Tibial nerve (tissue), 4 donors: ENCODE measurements at places on chromosomes 3 and 15. TPM values are rescaled to one million over a fixed set of nuclear protein-coding genes. Genes with fewer than 3 reads are reported as not detected.
A peak's percentile ranks its signal among the peaks of the same experiment; 100 is the strongest.

DNA sequence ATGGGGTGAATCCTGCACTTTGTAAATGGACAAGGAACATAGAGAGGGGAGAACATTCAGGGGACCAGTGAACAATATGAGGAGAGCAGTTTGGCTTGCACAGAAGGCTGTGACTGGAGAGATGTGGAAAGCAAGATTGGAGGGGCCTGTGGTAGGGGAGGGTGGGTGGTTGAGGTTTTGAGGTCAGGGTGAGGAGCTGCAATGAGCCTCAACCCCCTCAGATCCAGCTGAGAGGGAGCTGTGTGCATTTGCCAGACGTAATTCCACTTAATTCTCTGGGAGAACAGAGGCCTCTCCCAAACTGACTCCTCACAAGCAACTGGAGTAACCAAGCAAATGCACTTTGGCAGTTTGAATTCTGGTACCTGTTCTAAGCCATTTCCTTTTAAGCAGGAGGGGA, 253.1 kb upstream of the TRIM42 start:
- no peak overlapping the region for H3K27ac ChIP-seq
- H3K27me3 ChIP-seq = no peaks in the 10 kb centered on the region
- DNase-seq = no peak
- H3K4me1 ChIP-seq = no peaks in the 10 kb centered on the region

DNA sequence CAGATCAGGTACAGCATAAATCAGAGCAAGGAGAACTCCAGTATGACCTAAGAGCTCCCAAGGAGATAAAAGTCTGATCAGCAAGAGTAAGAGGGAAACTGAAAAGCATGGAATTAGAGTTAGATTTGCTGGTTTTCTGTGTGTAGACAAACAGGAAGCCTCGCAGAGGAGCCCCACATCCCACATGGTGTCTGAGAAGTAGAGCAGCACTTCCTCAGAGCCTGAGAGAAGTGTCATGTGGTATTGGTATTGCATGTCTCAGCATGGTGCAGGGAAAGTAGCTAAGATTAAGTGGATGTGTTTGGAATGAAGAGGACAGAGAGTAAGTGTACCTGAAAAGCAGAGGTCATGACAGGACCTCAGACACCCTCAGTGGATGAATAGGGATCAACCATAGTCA, 175.4 kb upstream of the GBE1 start:
- H3K27ac ChIP-seq = no peak overlapping the region
- H3K4me3 ChIP-seq = no peak overlapping the region
- no peak for DNase-seq

GRCh38 chr15:101014921-101015841, 96.0 kb downstream of the LRRK1 start:
- peak; percentile 56 for DNase-seq
- no peaks in the 10 kb centered on the region for H3K36me3 ChIP-seq
- no peak overlapping the region for H3K4me3 ChIP-seq
- no peaks in the 10 kb centered on the region for H3K4me1 ChIP-seq

GRCh38 chr15:49423021-49423420, at the start of gene FGF7:
Gene FGF7, plus strand, starts transcription at chr15:49423242. Its CDS starts 1,056 bp downstream, at chr15:49424298.
- H3K27ac ChIP-seq = peak within 1 kb of the TSS; percentile 67
- DNase-seq = no peak
- no peaks in the 10 kb centered on the region for H3K27me3 ChIP-seq
- H3K4me1 ChIP-seq = no peaks in the 10 kb centered on the region

DNA sequence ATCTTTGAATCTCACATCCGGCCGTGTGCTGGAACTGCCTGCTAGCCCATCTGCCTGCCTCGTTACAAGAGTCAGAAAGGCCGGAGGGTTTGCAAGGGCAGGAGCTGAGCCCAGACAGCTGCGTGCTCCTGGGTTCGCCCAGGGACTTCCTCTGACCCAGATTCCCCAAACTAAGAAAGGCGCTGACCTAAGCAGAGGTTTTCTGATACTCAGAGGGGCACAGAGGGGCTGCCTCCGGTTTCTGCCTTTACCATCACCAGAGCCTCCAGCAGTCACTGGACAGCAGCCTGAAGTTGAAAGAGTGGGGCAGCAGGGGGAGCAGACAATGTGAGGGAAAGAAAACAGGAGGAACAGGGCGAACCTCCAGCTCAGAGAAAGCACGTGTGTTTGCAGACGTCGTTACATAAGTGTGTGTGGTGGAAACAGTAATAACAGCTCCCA, 33.4 kb upstream of the RAD18 start:
- H3K4me1 ChIP-seq = no peaks in the 10 kb centered on the region
- H3K27me3 ChIP-seq = no peaks in the 10 kb centered on the region

Gene CEMIP
- total RNA-seq = 0.21 TPM

Gene OSBPL10
- total RNA-seq = 79.2 TPM

- H3K36me3 ChIP-seq = no peaks in the 10 kb centered on the region
- no peaks in the 10 kb centered on the region for H3K4me1 ChIP-seq
- peak; percentile 44 for DNase-seq
- no peak overlapping the region for H3K27ac ChIP-seq
- H3K4me3 ChIP-seq = no peak overlapping the region
These were observed 157.6 kb downstream of the NFKBIZ start for GRCh38 chr3:102006812-102007485.

DNA sequence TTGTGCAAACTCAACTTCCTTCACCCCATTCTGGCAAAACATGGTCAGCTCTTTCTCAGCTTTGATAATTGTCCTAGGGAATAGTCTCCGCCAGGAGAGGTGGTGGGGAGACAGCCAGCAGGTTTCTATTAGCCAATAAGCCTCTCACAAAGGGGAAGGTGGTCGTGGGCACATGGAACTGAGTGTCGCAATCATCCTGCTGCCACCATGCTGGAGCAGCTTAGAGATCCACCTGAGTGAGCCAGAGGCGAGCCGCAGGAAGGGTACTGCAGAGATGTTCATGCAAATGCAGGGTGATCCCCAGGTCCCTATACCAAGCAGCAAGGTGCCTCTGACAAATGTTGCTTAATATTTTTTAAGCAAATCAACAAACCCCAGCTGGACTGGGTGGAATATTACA, 182.8 kb downstream of the RORA start:
- H3K4me3 ChIP-seq = no peak overlapping the region
- no peaks in the 10 kb centered on the region for H3K27me3 ChIP-seq
- H3K4me1 ChIP-seq = no peaks in the 10 kb centered on the region
- no peaks in the 10 kb centered on the region for H3K36me3 ChIP-seq
- no peak for DNase-seq

- no peaks in the 10 kb centered on the region for H3K36me3 ChIP-seq
- H3K27me3 ChIP-seq = no peaks in the 10 kb centered on the region
- no peak for DNase-seq
- peak overlapping the region; percentile 90 for H3K4me3 ChIP-seq
- H3K27ac ChIP-seq = peak overlapping the region; percentile 97
These were observed 481 bp downstream of the AP4E1 start for GRCh38 chr15:50909010-50909317.

Gene PCOLCE2
- total RNA-seq = 38.5 TPM

Gene CHRFAM7A
- total RNA-seq = 1.7 TPM

- DNase-seq = no peak
- H3K27me3 ChIP-seq = no peaks in the 10 kb centered on the region
- no peak overlapping the region for H3K27ac ChIP-seq
- no peak overlapping the region for H3K4me3 ChIP-seq
These were observed 101.1 kb downstream of the PDZRN3 start for GRCh38 chr3:73523661-73524060.

- no peak overlapping the region for H3K27ac ChIP-seq
- H3K27me3 ChIP-seq = no peaks in the 10 kb centered on the region
- peaks cover 7% of the 10 kb centered on the region for H3K36me3 ChIP-seq
- DNase-seq = no peak
These were observed 54.3 kb downstream of the AAGAB start for GRCh38 chr15:67199881-67200763.

Gene MAN2A2
- 103 TPM for total RNA-seq

DNA sequence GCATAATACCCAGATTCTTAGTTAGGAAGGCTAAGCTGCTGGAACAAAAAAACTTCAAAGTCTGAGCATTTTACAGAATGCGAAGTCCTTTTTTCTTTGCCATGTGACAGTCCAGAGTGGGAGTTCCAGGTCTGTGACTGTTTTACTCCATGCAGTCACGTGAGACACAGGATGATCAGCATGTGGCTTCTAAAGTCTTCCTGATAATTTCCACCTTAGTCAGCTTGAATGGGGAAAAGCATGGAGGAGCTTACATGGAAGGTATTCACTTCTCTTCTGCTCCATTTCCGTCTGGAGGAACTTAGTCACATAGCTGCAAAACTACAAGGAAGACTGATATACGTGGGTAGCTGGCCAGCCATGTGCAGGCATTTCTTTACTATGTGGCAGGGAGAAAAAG, 1.7 kb downstream of the SNTN start:
- H3K27ac ChIP-seq = no peak overlapping the region
- H3K4me1 ChIP-seq = no peaks in the 10 kb centered on the region
- H3K4me3 ChIP-seq = no peak overlapping the region
- DNase-seq = no peak

DNA sequence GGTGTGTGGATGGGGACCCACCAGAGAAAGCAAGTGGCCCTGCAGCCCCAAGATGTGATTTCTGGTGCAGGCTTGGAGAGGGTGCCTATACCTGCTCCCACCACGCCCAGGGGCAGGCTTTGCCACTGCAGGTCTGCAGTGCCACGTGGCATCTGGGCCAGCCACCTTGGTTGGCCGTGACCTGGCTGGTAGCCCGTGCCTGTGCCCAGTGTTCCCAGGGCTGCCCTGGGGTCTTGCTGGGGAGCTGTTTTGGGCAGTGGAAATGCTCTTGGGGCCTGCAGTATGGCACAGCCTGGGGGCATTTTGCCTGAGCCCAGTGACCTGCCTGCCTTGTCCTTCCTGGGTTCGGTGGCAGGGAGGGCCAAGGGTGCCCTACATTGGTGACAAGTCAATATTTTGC, 203.4 kb downstream of the UBE3A start:
- H3K36me3 ChIP-seq = no peaks in the 10 kb centered on the region
- no peak overlapping the region for H3K27ac ChIP-seq
- no peak overlapping the region for H3K4me3 ChIP-seq
- DNase-seq = no peak

GRCh38 chr3:10192953-10193691, 28.4 kb downstream of the IRAK2 start:
- no peaks in the 10 kb centered on the region for H3K27me3 ChIP-seq
- peaks cover 67% of the 10 kb centered on the region for H3K4me1 ChIP-seq
- H3K27ac ChIP-seq = peak overlapping the region; percentile 60
- no peak for DNase-seq
- H3K36me3 ChIP-seq = no peaks in the 10 kb centered on the region
- no peak overlapping the region for H3K4me3 ChIP-seq

Gene CCDC191
- 12.2 TPM for total RNA-seq

DNA sequence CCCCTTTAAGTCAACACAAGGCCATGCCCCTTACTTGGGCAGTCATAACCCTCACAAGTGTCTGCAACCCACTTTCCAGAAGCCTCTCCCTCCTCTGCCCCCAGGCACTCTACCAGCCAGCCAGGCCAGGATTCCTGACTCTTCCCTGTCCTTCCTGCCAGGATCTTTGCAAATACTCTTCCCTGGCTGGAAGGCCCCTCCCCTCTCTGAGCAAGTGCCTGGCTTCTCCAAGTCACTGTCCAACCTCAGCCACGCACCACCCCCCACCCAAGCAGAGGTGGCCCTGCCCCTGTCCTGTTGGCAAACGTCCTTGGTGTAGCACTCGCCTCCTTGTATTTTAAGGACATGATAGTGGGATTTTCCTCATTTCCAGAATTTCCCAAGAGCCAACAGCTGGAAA, 54.7 kb upstream of the USP3 start:
- H3K36me3 ChIP-seq = no peaks in the 10 kb centered on the region
- no peak for DNase-seq
- peaks cover 6% of the 10 kb centered on the region for H3K4me1 ChIP-seq
- H3K27ac ChIP-seq = no peak overlapping the region

GRCh38 chr15:80870893-80871292, 91.7 kb downstream of the CEMIP start:
- H3K27ac ChIP-seq = no peak overlapping the region
- H3K4me1 ChIP-seq = peaks cover 6% of the 10 kb centered on the region
- DNase-seq = no peak
- no peaks in the 10 kb centered on the region for H3K27me3 ChIP-seq
- no peak overlapping the region for H3K4me3 ChIP-seq
- H3K36me3 ChIP-seq = no peaks in the 10 kb centered on the region

GRCh38 chr15:91548549-91548948, 305.0 kb upstream of the SLCO3A1 start:
- H3K4me1 ChIP-seq = no peaks in the 10 kb centered on the region
- no peak overlapping the region for H3K27ac ChIP-seq
- no peaks in the 10 kb centered on the region for H3K36me3 ChIP-seq
- DNase-seq = no peak
- no peak overlapping the region for H3K4me3 ChIP-seq
- H3K27me3 ChIP-seq = no peaks in the 10 kb centered on the region

DNA sequence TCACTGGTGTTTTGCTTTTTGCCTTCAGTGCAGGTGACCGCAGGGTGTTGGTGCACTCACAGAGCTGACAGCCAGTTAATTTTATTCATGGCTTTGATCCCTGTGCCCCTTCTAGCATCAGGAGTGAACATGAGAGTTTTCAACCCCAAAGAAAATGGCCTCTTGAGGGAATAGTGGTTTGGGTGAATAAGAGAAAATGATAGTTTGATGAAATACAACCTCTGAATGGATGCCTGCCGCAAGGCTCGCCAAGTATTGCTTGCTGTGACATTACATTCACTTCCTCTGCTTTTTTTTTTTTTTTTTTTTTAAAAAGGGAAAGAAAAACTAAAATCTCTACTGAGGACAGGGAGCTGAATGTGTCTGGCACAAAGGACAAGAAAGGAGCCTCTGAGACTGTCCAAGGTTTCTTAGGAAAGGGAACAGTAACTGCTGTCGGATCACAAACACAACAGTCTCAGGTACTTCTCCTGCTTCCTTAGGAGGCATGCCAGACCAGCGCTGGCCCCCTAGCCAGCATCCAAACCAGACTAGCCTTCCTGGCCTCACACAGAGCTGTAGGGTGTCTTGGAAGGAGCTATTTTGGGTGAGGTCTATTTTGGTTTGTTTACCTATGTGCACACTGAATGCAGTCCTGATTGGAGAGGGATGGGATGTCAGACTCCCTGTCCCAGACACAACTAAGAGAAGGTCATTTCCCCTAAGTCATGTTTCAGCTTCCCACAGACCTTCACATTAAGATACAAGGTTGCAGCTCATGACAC, 29.0 kb downstream of the CCDC80 start:
- no peak overlapping the region for H3K27ac ChIP-seq
- no peak for DNase-seq
- no peaks in the 10 kb centered on the region for H3K36me3 ChIP-seq
- H3K4me1 ChIP-seq = peaks cover 4% of the 10 kb centered on the region
- no peak overlapping the region for H3K4me3 ChIP-seq

Gene OR4F6
- not detected for total RNA-seq

Gene FBXL22
- not detected for total RNA-seq

Gene CHRNA3
- not detected for total RNA-seq
